Fibroblast of pulmonary artery (primary cell): ENCODE measurements at places on chromosomes 7 and 10.

- DNase-seq, result no peak
These were observed 125.1 kb downstream of the ANKRD7 start for GRCh38 chr7:118349604-118350003.

DNA sequence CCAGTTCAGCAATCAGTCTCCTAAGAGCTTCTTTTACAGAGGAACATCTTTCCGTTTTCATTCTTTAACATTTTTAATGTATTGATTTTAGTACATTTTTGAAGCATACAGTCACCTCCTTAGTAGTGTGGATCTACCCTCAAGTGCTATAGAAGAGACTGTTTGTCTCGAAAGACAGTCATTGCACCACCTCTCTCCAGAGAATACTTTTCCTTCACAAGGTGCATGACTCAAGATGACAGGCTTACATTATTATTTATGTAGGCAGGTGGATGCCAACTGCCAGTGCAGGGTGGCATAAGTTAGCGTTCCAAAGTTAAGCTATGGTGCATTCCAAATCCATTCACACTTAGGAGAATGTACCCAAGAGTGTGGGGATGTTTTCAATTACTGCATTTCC is 71.8 kb downstream of the ZEB1 start:
- no peak for DNase-seq

- peak; percentile 97 for DNase-seq
These were observed 115.9 kb upstream of the CACUL1 start for GRCh38 chr10:118870467-118871243.

GRCh38 chr10:133391249-133391635 is 2.7 kb upstream of the MTG1 start:
- no peak for DNase-seq

- no peak for DNase-seq
These were observed 47.9 kb downstream of the GALNT11 start for GRCh38 chr7:152073352-152073751.
